ENCODE measurements at places on chromosomes 16 and 17. TPM values are rescaled to one million over a fixed set of nuclear protein-coding genes. Genes with fewer than 3 reads are reported as not detected.
A peak's percentile ranks its signal among the peaks of the same experiment; 100 is the strongest.

Gene SYNGR3
- 0.60 TPM for total RNA-seq

Gene KPNA2
- total RNA-seq = 23.8 TPM

Gene CAPN15
- total RNA-seq = 77.7 TPM

Gene C17orf67
- total RNA-seq = 0.80 TPM

Gene LGALS9B
- total RNA-seq = not detected

Gene SMIM36
- total RNA-seq = not detected

Gene TLCD2
- total RNA-seq = 2.2 TPM

Gene ZG16
- total RNA-seq = not detected

Gene HES7
- not detected for total RNA-seq

Gene FAM171A2
- total RNA-seq = 1.3 TPM

Gene TP53TG3B
- total RNA-seq = not detected

Gene EPX
- total RNA-seq = not detected

- DNase-seq = no peak
- no peak overlapping the region for H3K4me3 ChIP-seq
- no peaks in the 10 kb centered on the region for H3K36me3 ChIP-seq
- H3K4me1 ChIP-seq = peaks cover 5% of the 10 kb centered on the region
Observed at GRCh38 chr17:1162116-1162855, 17.5 kb downstream of the ABR start.

DNA sequence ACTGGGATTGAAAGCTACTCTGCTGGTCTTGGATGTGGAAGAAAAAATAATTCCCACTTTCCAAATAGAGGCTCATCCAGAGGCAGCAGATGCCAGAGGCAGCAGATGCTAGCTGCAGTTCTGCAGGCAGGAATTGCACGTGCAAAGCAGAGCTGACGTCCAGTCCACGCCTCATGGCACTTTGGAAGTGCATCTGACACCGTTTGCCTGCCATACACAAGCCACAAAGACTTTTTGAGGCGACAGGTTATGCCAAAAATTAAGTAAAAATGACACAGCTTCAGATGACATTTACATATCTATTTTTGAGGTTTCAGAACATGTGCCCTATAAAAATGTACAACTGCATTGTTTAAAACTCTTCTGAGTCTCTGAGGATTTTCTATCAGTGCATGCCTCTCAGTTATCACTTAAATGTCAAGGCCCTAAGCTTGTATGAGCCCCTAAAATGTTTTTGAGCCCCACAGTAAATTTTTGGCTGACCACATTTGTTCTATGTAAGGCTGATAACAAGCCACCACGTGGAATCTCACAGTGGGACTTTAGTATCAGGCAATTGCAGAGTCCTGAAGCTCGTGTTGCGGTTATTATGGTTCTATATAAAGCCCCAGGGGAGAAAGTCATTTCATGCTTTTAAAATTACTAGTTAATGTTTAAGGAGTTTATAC lies 239.2 kb downstream of the PRKCA start:
- no peaks in the 10 kb centered on the region for H3K36me3 ChIP-seq
- no peaks in the 10 kb centered on the region for H3K27me3 ChIP-seq
- H3K4me3 ChIP-seq = no peak overlapping the region
- peaks cover 10% of the 10 kb centered on the region for H3K4me1 ChIP-seq
- DNase-seq = no peak

- H3K27ac ChIP-seq = no peak overlapping the region
- no peaks in the 10 kb centered on the region for H3K27me3 ChIP-seq
- no peak overlapping the region for H3K4me3 ChIP-seq
- no peak for DNase-seq
- H3K4me1 ChIP-seq = peaks cover 5% of the 10 kb centered on the region
Observed at GRCh38 chr17:57459286-57459915, 203.1 kb downstream of the MSI2 start.

DNA sequence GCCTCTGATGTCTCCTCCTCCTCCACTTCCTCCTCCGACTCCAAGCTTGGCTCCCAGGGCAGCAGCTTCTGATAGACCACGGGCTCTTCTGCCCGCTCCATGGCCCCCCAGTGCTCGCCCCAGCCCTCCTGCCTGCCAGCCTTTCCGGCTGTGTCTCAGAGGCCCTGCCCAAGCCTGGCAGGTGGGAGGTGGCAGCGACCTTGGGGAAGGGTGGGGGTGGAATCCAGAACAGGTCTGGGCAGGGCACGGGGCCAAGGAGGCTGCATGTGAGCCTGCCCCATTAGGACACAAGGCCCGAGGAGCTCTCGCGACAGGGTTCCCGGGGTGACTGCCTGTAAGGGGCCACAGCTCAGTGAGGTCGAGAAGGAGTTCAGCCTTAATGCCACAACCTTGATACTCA lies at the start of gene GGT6:
Gene GGT6, minus strand, starts transcription at position 157 of the 400 bp plus-strand sequence. Its CDS starts 56 bp downstream, at position 101.
- no peaks in the 10 kb centered on the region for H3K27me3 ChIP-seq
- H3K27ac ChIP-seq = peak within 1 kb of the TSS; percentile 50
- DNase-seq = peak; percentile 82
- no peaks in the 10 kb centered on the region for H3K36me3 ChIP-seq

- no peak for DNase-seq
- H3K4me3 ChIP-seq = no peak overlapping the region
- H3K27me3 ChIP-seq = no peaks in the 10 kb centered on the region
- H3K4me1 ChIP-seq = peaks cover 39% of the 10 kb centered on the region
Observed at GRCh38 chr17:27542841-27543463, 86.7 kb downstream of the KSR1 start.

DNA sequence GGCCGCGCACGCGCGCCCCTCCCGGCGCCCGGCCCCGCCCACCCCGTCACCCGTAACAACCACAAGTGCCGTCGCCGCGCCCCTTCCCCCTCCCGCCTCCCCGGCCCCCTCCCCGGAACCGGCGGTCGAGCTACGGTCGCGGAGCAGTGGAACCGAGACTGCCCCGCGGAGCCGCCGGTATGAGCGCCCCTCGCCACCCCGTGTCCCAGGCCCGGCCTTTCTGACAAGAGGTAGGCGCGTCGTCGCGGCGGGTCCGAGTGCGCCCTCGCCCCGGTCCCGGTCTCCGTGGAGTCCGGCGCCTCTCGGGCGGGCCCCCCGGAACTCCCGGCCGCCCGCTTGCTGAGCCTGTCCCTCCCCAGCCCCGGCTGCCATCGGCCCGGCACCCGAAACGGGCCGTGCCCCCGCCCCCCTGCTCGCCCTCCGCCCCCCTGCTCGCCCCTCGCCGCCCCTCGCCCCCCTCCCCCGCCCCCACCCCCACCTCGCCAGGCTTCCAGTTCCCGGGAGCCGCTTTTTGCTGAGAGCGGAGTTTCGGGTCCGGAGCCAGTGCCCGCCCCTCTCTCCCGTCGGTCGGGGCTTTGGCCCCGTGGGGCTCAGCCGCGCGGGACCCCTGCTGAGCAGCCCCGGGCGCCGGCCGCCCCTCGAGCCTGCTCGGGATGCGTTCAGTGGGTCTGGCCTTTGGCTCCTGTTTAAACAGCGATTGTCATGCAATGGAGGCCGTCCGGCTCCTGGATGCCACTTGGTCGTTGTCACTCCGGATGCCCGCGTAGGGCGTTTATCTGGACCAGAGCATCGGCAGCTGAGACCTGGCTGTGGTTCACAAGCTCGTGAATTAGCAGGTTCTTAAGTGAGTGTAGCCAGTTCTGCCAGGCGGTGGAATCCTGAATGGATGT lies at the start of gene SEC14L1:
Gene SEC14L1, plus strand, starts transcription at position 92 of the 890 bp plus-strand sequence. CDS start 2,628 bp downstream, outside the sequence.
- H3K36me3 ChIP-seq = peaks cover 9% of the 10 kb centered on the region
- H3K27ac ChIP-seq = peak within 1 kb of the TSS; percentile 95
- H3K4me1 ChIP-seq = peaks cover 41% of the 10 kb centered on the region
- H3K27me3 ChIP-seq = no peaks in the 10 kb centered on the region
- peak; percentile 85 for DNase-seq

GRCh38 chr16:11182411-11182810 lies 73.6 kb downstream of the SOCS1 start:
- no peak overlapping the region for H3K4me3 ChIP-seq
- H3K36me3 ChIP-seq = peaks cover 27% of the 10 kb centered on the region
- no peak for DNase-seq
- no peaks in the 10 kb centered on the region for H3K27me3 ChIP-seq
- H3K27ac ChIP-seq = no peak overlapping the region
- H3K4me1 ChIP-seq = peaks cover 25% of the 10 kb centered on the region

DNA sequence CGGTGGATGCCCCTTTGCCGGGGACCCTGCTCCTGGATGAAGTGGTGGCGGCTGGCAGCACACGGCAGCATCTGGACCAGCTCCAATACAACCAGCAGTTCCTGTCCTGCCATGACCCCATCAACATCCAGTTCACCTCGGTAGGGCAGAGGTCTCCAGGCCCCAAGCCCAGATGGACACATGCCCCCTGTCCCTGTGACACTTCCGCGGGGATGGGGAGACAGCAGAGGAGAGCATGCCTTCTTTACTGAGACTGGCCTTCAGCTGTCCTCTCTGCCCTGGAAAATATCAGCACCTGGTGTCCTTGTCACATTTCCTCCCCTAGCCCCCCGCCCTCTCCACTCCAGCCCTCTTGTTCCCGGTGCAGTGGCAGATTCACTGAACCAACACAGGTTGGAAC lies 6.2 kb downstream of the CHAD start:
- H3K4me3 ChIP-seq = no peak overlapping the region
- peaks cover 24% of the 10 kb centered on the region for H3K36me3 ChIP-seq
- no peaks in the 10 kb centered on the region for H3K27me3 ChIP-seq
- peaks cover 12% of the 10 kb centered on the region for H3K4me1 ChIP-seq
- H3K27ac ChIP-seq = no peak overlapping the region

- DNase-seq = no peak
- H3K27me3 ChIP-seq = no peaks in the 10 kb centered on the region
- no peaks in the 10 kb centered on the region for H3K36me3 ChIP-seq
Observed at GRCh38 chr17:15782866-15783265, 50.8 kb downstream of the TBC1D26 start.

DNA sequence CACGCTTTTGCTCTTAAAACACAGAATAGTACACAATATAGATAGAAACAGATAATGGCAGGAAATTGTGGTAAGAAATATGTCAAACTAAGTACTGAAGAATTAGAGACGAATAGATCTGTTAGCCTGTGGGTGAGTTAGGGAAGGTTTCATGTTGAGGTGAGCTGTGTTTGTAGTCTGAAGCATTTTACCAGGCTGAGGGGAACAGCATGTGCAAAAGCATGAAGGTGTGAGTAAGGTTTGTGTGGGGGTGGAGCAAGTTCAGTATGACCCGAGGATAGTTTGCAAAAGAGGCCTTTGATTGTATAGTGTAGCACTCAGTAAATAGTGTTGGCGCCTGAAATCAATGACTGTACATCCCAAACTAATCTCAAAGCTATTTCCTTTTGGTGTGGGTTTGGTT lies 13.8 kb downstream of the IGSF6 start:
- H3K4me1 ChIP-seq = peaks cover 8% of the 10 kb centered on the region
- H3K27me3 ChIP-seq = no peaks in the 10 kb centered on the region
- peaks cover 4% of the 10 kb centered on the region for H3K36me3 ChIP-seq
- DNase-seq = no peak

DNA sequence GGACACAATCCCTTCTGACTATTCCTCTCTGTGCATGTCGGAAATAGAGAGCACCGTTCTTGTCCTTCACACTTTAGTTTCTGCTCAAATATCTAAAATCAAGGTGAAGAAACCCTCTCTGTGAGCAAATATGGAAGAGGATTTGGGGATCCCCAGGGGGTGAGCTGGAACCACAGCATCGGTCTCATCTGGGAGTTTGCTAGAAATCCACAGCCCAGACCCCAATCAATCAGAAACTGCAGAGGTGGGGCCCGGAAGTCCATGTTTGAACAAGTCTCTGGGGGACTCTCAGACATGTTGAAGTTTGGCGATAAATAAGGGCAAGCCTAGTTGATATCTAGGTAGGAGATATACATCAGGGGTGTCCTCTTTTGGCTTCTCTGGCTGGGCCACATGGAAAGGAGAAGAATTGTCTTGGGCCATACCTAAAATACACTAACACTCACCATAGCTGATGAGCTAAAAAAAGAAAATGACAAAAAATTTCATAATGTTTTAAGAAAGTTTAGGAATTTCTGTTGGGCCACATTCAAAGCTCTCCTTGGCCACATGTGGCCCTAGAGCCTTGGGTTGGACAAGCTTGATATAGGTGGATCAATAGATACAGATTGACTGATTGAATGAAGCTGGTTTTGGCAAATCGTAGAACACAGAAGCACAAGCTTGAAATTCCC lies 168.0 kb upstream of the FOXF1 start:
- peaks cover 56% of the 10 kb centered on the region for H3K27me3 ChIP-seq
- peaks cover 13% of the 10 kb centered on the region for H3K4me1 ChIP-seq
- H3K27ac ChIP-seq = no peak overlapping the region
- DNase-seq = no peak

DNA sequence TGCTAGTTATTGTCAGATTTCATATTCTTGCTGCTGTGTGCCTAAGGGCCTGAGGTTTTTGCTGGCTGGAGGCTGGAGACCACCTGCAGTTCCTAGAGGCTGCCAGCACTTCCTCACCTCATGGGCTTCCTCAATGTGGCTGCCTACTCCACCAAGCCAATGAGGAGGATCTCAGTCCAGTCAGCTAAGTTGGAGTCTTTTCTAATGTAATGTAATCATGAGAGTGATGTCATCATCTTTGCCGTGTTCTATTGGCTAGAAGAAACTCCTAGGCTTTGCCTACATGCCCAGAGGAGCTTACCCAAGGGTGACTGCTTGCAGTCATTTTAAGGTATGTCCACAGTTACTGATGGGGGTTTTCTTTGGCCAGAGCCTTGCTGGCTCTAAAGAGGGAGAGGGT lies 53.0 kb downstream of the SOCS3 start:
- peaks cover 4% of the 10 kb centered on the region for H3K4me1 ChIP-seq
- no peaks in the 10 kb centered on the region for H3K27me3 ChIP-seq
- H3K36me3 ChIP-seq = no peaks in the 10 kb centered on the region
- H3K4me3 ChIP-seq = no peak overlapping the region
- no peak for DNase-seq

DNA sequence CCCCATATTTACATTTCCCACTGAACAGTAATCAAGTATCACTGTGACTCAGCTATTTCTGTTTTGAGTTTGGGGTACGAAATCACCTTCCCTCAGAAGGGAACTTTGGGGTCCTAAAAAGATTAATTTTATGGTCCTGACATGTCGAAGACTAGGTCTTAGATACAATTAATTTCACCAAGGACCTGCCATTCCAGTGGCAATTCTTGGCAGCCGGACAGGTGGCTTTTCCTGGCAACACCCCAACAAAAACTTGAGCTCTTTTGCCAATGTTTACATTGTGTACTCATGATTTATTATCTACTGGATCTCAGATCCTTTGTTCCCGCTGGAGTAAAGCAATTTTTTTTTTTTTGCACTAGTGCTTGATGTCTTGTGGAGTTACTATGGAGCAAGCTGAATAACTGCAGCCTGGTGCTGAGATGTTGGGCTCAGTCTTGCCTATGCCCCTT lies 14.4 kb downstream of the SLFN5 start:
- no peaks in the 10 kb centered on the region for H3K27me3 ChIP-seq
- no peak overlapping the region for H3K4me3 ChIP-seq
- DNase-seq = no peak
- no peak overlapping the region for H3K27ac ChIP-seq
- H3K4me1 ChIP-seq = peaks cover 44% of the 10 kb centered on the region

GRCh38 chr17:17001874-17002520 lies 30.1 kb upstream of the TNFRSF13B start:
- no peaks in the 10 kb centered on the region for H3K27me3 ChIP-seq
- no peak overlapping the region for H3K27ac ChIP-seq
- DNase-seq = peak; percentile 83
- H3K4me3 ChIP-seq = no peak overlapping the region
- H3K4me1 ChIP-seq = peaks cover 7% of the 10 kb centered on the region
